Right forelimb (tissue), 1 donor: ENCODE measurements at places on chromosomes 16 and 17.

DNA sequence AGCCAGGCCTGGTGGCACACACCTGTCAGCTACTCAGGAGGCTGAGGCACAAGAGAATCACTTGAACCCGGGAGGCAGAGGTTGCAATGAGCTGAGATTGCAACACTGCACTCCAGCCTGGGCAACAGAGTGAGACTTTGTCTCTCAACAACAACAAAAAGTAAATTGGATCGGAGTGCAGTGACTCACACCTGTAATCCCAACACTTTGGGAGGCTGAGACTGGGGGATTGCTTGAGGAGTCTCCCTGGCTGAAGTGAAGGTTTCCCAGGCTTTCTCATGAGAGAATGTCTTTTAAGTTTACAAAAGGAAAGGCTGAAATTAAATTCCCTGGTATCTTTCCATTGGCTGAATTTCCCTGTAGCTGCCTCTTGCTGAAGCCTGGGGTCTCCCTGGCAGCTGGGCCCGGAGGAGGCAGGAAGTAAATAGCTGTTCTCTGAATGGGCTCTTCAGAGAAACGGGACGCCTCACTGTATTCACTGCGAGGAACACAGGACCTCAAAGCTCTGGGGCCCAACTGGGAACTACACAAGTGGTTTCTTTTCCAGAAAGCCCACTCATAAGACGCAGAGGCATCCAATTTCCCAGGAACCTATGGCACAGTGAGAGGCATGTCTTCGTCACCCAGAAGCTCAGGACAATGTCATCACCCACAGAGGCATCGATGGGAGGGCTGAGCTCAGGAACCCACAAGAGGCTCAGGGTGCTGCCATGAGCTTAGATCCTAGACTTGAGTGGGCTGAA, 77.4 kb upstream of the SMURF2 start:
- no peak for DNase-seq

DNA sequence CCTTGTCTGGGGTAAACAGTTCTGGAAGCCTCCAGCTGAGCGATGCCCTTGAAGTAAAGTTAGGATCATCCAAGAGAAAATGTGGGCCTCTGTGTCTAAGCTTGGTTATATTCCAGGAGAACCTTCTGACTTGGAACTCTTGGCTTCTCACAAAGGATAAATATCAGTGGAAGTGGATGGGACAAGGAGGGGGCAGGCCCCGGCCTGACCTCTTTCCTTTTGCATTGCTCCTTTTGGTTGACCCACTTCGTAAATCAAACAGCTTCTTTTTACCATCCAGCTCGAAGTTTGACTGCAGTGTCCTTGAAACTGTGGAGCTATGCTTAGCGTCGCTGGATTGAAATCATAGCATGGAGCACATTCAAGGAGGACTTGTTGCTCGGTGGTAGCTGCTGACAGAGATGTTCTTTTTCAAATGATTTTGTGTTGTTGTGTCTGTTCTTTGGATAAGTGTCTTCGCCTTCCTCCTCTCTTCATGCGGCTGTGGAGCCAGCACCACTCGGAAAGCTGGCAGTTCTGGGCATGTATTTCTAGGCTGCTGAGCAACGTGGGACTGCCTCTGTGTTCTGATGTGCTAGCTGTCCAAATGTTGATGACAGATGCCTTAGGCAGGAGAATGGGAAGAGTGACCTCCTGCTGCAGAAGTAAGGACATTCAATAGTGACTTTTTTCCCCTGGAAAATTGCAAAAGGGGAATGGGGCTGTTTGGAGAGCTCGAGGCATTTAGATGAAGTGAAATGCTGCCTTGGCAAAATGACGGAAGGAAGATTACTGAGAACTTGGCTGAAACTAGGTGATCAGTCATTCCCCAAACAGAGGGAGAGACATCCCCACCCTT, 4.5 kb downstream of the MINK1 start:
- no peak for DNase-seq

- DNase-seq, result peak; percentile 78
Observed at GRCh38 chr16:8660841-8661301, 13.5 kb upstream of the ABAT start.

- no peak for DNase-seq
Observed at GRCh38 chr17:82956146-82956725, 116.4 kb upstream of the ZNF750 start.

GRCh38 chr17:7873051-7873450, 15.2 kb downstream of the CYB5D1 start:
- DNase-seq, result no peak

DNA sequence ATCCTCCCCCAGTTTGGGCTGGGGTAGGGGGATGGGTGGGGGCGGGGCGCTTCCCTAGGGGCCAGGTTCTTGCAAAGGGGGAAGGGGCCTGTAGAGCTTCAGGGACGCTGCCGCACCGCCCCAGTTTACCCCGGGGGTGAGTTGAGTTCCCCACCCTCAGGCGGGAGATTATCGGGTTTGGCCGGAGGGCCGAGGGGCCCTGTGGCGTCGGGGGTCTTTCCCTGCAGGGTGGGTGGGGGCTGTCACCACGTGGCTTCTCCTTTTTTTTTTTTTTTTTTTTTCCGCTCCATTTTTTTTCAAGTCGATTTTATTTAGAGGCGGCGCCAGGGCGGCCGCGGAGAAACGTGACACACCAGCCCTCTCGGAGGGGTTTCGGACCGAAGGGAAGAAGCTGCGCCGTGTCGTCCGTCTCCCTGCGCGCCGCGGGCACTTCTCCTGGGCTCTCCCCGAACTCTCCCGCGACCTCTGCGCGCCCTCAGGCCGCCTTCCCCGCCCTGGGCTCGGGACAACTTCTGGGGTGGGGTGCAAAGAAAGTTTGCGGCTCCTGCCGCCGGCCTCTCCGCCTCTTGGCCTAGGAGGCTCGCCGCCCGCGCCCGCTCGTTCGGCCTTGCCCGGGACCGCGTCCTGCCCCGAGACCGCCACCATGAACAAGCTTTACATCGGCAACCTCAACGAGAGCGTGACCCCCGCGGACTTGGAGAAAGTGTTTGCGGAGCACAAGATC, at the start of gene IGF2BP1:
Gene IGF2BP1 (plus strand): TSS at position 283 of the 724 bp plus-strand sequence. CDS start 361 bp downstream, at position 644.
- peak; percentile 79 for DNase-seq

GRCh38 chr17:18033442-18034099, 5.4 kb downstream of the ATPAF2 start:
- peak; percentile 61 for DNase-seq
